ENCODE measurements at places on chromosomes 1 and 21. TPM values are rescaled to one million over a fixed set of nuclear protein-coding genes. Genes with fewer than 3 reads are reported as not detected.

Gene ESPN
- polyA plus RNA-seq = 7.6 TPM

Gene HSD3B2
- polyA plus RNA-seq = 0.23 TPM

Gene JAM2
- polyA plus RNA-seq = 17.0 TPM

Gene SLC30A2
- 5.1 TPM for polyA plus RNA-seq

Gene STUM
- 1.2 TPM for polyA plus RNA-seq

Gene FAM72B
- 4.5 TPM for polyA plus RNA-seq

Gene KAZN
- 14.1 TPM for polyA plus RNA-seq

Gene CD48
- 2.0 TPM for polyA plus RNA-seq

Gene RIMKLA
- 0.67 TPM for polyA plus RNA-seq

DNA sequence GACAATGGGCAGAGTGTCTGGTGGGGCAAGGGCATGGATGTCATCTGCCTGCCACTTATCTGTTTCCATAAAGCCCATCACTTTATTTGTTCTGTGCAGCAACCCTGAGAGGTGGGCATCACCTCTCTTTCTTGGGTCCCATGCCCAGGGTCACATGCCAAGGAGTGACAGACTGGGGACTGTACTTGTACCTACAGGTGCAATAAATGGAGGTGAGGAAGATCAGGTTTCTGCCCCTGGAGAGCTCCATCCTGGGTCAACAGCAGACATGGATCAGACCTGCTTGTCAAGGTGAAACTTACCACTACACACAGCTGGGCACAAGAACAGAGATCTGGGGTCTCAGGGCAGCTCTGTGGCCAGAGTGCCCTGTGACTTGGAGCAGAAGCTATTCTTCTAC is 18.4 kb upstream of the PRDM16 start:
- DNase-seq = no peak

GRCh38 chr21:46532080-46532479 is 72.8 kb downstream of the S100B start:
- no peak for DNase-seq

- DNase-seq = no peak
Measured at GRCh38 chr1:9689011-9689706, 37.6 kb downstream of the PIK3CD start.

DNA sequence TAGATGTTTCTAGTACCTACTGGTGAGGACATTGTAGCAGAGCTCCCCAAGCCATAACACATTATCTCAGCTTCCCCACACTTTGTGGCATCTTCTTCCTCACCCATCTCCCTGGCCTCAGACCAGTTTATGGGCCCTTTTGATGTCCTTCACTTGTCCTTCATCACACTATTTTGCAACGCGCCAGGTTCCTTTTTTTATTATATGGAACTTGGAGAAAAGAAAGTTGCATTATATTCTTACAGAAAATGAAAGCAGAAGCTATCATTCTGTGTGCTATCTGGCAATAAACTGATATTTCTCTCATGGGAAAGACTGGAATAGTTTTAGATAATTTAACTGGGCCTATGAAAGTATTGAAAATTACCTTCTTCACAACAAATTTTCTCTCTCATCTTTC is 196.9 kb upstream of the ETV3 start:
- no peak for DNase-seq

DNA sequence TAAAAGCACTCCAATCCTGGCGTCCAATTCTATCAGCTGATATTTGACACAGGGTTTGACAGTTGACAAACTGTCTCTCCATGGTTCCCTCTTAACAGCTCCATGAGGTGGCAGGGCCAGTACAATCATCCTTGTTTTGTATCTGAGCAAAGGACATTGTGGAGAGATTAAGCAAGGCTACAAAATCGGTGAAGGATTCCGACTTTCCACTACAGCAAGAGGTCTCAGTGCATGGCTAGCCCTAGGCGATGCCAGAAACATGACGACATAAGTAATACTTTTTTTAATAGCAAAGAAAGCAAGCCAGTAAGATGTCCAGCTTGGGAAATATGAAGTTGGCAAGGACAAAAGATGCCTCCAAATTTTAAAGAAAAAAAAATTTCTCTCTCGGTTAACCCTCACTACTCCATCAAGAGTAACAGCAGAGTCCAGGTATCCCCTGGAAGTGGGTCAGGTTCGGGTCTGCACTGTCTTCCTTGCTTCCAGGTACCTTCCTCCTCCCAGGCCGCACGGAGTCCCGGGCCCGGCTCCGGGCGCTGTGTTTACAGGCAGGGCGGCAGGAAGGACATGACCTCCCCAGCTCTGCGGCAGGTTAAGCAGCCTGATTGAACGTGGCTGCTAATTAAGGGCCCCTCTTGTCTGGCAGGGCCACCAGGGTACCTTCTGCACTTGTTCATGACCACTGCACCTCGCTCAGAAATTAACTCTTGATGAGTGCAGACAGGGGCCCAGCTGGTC is 106.1 kb downstream of the SIM2 start:
- DNase-seq = no peak

GRCh38 chr1:86387916-86388627 is 8.1 kb downstream of the ODF2L start:
- DNase-seq = no peak

DNA sequence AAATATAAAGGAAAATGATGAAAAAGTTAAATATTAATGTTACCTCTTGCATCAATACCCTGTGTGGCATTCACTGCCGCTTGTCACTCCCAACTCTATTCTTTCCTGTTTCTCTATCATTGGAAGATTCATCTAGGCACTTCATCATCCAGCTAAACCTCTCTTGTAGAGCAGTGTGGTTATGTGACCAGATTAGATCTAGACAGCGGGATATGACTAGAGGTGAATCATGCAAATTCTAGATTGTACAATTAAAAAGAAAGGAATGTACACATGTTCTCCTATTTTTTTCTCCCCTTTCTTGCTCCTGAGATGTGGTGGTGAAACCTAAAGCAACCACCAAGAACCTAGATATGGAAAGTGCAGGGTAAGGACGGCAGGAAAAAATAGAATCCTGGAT is 174.1 kb downstream of the LBR start:
- DNase-seq = no peak

GRCh38 chr1:56921479-56921878 is 44.3 kb downstream of the C8B start:
- DNase-seq = no peak

- no peak for DNase-seq
Measured at GRCh38 chr1:213474054-213474453, 423.0 kb downstream of the RPS6KC1 start.

DNA sequence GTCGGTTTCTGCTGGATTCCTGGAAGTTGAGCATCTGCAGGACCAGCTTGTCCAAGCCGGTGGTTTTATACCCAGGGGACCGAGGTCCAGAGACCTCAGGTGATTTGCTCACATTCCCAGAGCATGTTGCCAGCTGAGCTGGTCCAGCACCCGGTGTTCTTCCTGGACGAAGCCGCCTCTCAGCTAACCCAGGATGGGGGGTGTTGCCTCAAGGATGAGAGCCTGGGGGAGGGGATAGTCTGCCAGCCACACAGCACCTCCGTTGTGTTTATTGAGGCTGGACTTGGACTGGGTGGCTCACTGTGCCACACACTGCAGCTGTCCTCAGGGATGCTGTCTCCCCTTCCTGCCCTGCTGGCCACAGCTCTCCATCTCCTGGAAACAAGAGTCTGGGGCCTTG is 1.5 kb downstream of the TMEM201 start:
- DNase-seq = no peak

- no peak for DNase-seq
Measured at GRCh38 chr1:97864615-97865014, 56.2 kb downstream of the DPYD start.

- DNase-seq = no peak
Measured at GRCh38 chr21:32698971-32699693, 28.7 kb downstream of the SYNJ1 start.

GRCh38 chr1:107899655-107900054 is 65.3 kb downstream of the VAV3 start:
- no peak for DNase-seq

All from left renal pelvis (tissue), 4 donors.